SK-N-SH (cell line): ENCODE measurements at places on chromosomes 1 and 21. TPM values are rescaled to one million over a fixed set of nuclear protein-coding genes. Genes with fewer than 3 reads are reported as not detected.
A peak's percentile ranks its signal among the peaks of the same experiment; 100 is the strongest.

MYOM3 gene
- 0.02 and 0.05 TPM in 2 replicates for polyA plus RNA-seq

NEK7 gene
- polyA plus RNA-seq = 85.8 and 146 TPM in 2 replicates

LRRC3 gene
- polyA plus RNA-seq = 1.9 and 2.3 TPM in 2 replicates

SLAMF1 gene
- polyA plus RNA-seq = not detected in 2 replicates

ZSWIM5 gene
- polyA plus RNA-seq = 0.07 and 0.21 TPM in 2 replicates

PADI1 gene
- polyA plus RNA-seq = 0.26 and 0.62 TPM in 2 replicates

FAM177B gene
- not detected in 2 replicates for polyA plus RNA-seq

MYOCOS gene
- not detected in 2 replicates for polyA plus RNA-seq

AMY1C gene
- polyA plus RNA-seq = not detected in 2 replicates

F3 gene
- polyA plus RNA-seq = 1.8 and 2.5 TPM in 2 replicates

SPATA45 gene
- 0.24 TPM in 1 of 2 replicates, not detected in the other for polyA plus RNA-seq

GRCh38 chr1:219385787-219386427, 212.2 kb downstream of the LYPLAL1 start:
- DNase-seq = peak; percentile 23

- peak; percentile 66 for DNase-seq
Measured at GRCh38 chr1:31753707-31754349, 10.3 kb downstream of the ADGRB2 start.

GRCh38 chr1:26530410-26530894, 891 bp downstream of the RPS6KA1 start:
- no peak for DNase-seq

DNA sequence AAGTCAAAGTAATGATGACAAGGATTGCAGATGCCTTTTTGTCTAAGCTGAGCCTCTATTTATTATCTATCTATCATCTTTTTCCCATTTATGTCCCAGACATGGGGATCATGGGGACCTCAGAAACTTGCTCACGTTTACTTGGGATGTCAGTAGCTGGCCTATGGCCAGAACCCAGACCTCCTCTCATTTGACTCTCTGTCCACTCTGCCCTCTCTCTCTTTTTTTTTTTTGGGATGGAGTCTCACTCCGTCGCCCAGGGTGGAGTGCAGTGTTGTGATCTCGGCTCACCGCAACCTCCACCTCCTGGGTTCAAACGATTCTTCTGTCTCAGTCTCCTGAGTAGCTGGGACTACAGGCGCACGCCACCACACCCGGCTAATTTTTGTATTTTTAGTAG, 3.7 kb upstream of the ID3 start:
- peak; percentile 43 for DNase-seq

DNA sequence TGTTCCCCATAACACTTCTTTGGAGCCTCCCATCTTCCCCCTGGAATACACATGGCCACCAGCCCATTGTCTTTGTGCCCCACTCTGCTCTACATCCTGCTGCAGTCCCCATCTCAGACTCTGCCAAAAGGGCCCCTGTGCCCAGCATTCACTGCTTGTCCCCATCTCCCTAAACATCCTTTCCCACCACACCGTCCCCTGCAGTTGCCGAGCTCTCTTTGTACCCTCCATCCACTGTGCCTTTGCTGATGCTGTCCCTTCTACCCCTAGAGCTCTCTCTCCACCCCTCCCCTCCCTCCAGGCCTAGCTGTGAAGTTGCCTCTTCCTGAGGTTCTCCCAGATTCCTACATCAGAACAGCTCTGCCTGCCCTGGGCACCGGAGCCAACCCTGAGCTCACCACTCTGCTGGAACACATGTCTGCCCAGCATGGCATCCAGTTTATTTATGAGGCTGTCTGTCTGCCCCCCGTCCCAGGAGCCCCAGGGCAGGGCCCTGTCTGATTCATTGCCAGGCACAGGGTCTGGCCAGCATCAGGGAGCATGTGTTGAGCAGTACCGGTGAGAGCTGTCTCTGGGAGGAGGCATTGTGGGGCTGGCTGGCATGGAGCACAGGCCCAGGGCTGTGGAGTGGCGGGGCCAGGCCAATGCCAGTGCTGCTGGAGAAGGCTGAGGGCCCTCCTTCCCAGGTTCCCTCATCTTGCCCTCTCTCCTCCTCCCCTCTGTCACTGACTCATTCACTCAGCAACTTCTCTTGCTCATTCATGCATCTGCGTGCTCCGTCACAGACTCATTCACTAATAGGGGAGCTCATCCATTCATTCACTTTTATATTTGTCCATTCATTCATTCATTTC, 28.8 kb downstream of the EDN2 start:
- DNase-seq = peak; percentile 92

DNA sequence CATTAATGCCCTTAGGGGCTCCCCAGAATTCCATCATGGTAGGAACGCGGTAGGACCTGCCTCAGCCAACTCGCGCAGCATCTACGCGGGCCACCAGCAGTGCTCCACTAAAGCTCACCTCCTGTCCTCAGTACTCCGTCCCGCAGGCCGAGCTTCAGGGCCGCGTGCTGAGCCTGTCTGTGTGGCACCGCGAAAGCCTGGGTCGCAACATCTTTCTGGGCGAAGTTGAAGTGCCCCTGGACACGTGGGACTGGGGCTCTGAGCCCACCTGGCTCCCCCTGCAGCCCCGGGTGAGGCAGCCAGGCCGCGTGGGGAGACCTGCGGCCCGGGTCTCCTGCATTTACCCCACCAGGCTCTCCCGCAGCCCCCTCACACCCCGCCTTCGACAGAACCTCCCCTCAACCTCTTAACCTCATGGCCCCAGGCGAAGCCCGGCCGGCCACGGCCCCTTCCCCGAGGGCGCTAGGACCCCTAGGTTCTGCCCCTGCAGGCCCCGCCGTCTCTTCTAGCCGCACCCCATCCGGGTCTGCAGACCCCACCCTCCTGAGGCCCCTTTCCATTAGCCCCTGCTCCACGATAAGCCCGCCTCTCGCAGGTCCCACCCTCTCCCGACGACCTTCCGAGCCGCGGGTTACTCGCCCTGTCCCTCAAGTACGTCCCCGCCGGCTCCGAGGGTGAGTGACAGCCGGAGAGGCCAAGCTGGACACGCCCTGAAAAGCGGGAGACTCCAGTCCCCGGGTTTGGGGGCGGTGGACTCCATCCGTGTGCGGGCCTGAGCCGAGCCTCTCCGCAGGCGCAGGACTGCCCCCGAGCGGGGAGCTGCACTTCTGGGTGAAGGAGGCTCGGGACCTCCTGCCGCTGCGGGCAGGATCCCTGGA, 9.1 kb downstream of the SYTL1 start:
- DNase-seq = no peak

GRCh38 chr1:228784181-228784580, 48.9 kb downstream of the RHOU start:
- DNase-seq = no peak

DNA sequence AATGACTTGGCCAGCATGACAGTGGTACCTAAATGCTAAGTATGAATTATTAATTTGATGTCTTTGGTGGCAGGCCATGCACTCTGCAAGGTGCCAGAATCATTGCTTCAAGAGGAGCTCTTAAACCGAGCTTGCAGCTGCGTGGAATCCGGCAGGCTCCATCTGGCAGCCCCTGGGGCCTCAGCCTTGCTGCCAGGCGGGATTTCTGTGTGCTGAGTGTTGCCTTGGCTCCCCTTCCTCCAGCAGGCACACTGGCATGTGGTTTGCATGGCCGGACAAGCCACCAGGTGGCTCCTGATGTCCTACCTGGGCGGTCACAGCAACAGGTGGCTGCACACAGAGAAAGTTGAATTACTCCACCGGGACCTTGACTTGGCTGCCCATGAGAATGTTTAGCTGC, 155.4 kb downstream of the URB2 start:
- DNase-seq = no peak

- no peak for DNase-seq
Measured at GRCh38 chr1:237003516-237003915, 725 bp downstream of the MT1HL1 start.

DNA sequence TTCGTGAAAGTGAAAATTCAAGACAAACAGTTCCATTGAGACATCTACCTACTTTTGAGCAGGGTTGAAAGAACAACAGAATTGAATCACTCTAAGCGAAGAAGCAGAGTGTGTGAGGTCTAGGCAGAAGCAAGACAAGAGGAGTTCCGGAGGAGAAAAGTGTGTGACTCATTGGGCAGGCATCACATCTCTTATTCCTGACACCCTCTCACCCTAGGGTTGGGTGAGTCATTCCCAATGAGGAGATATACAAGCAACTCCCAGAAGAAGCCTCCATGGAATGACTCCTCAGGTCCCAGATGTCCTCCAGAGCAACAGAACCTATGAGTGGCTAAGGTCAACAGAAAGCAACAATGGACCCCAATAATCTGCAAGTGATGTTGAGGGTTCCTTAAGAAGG, 138.1 kb downstream of the TPR start:
- no peak for DNase-seq

GRCh38 chr1:80181418-80181817, 1174.9 kb upstream of the ADGRL4 start:
- no peak for DNase-seq

DNA sequence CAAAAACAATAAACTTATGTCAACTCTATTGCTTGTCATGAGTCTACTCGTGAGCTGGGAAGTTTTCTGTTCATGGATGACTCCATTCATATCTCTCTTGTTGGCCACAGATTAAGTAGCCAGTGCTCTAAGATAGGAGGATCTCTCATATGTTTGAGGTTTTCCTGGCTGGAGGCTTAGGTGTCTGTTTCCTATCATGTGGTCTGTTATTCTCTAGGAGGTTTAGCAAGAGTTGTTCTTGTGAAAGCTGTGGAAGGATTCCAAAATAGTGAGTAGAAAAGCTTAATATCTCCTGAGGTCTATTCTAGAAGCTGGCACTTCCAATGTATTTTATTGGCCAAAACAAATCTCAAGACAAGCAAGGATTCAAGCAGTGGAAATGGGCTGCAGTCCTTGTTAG, 5.8 kb upstream of the KRTAP20-2 start:
- DNase-seq = no peak

DNA sequence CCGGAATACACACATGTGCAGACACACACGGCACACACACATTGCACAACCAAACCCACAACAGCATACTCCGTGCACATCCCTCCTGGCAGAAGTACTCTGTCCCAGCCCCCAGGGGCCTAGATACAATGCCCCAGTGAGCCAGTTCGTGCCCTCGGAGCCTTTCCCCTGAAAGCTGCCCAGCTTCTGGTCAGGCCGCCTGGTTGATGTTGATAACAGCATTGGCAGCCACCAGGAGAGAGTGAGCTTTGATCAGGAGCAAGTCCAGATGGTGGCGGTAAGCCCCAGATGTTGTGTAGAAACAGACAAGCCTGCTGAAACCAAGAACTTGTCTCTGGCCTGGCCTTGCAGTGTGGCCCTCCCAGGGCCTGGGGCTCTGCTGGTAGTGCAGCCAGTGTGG, 109.1 kb downstream of the GRIK3 start:
- DNase-seq = peak; percentile 58

GRCh38 chr1:107389410-107390396, 248.9 kb downstream of the NTNG1 start:
- no peak for DNase-seq

DNA sequence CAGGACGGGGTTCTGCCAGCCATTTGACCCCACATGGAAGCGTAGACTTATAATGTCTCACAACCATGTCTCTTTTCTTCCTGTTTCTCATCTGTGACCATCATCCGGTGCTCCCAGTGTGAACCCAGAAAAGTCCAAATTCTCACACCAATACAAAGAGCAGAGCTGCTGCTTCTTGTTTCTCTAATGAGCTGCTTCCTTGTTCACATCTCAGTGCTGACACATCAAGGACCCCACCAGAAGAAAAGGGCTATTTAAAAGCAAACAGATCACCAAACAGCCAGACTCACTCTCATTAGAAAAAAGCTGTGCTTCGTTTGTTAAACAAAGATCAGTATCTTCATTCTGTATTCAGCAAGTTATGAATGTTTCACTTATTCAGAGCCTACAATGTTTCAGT, 835 bp upstream of the LCE1D start:
- DNase-seq = no peak

DNA sequence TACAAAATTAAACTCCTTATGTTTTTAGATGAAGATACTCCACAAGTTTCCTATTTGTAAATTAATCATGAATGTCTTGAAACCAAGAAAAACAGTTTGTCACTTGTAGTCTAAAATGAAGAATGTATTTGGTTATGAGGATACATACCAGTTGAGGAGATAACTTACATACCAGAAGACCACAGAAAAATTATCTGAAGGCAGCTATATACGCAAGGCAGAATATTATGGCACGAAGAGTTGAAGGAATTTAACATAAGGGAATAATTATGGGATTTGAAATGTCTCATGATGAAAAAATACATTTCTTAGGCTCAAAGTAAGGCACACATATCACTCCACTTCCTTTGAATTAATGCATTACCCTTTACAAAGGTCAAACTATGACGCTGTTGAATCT, 73.3 kb downstream of the IFI44 start:
- no peak for DNase-seq

- DNase-seq = no peak
Measured at GRCh38 chr1:228335406-228336307, 71.0 kb downstream of the TRIM11 start.

DNA sequence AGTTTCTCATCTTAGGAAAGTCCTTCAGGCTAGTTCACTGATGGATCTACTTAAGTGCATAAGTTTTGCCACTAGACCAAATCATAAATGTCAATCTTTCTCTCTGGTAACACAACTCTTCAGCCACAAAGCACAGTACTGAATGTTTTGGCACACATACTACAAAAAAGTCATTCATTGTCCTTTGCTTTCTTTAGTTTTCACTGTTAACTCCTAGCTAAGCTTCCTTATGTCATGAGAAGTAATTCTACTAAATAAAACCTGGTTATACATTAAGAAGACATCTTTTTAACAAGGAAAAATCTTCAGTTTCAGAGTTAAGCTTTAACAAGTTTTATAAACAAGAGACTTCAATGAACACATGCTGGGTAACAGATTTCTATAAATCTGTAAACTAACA, 379.2 kb upstream of the NFIA start:
- DNase-seq = no peak

GRCh38 chr1:56442290-56442877, 137.0 kb downstream of the PLPP3 start:
- no peak for DNase-seq

- peak; percentile 81 for DNase-seq
Measured at GRCh38 chr1:45802343-45803298, 791 bp upstream of the MAST2 start.

GRCh38 chr1:19096036-19096833, 113.8 kb downstream of the UBR4 start:
- peak; percentile 37 for DNase-seq

DNA sequence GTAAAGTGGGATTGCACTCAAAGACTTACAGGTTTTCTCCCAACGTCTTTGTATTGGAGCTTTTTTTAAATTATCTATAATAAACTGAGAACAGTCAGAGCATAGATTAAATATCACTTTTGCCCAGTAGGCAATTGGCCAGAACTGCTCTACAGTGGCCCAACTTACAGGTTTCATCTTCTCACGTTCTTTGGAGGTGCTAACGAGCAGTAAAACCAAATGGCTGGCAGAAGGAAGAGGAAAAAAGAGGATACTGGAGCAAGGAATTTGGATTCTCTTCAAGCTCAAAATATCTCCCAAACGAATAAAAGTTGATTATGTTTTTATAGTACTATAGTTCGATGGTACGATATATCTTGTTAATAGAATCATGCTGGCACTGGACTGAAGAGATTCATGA, 201.1 kb downstream of the ROR1 start:
- no peak for DNase-seq

- no peak for DNase-seq
Measured at GRCh38 chr1:213443415-213443814, 392.4 kb downstream of the RPS6KC1 start.
